M059J (cell line): ENCODE measurements at places on chromosomes 2 and 18. TPM values are rescaled to one million over a fixed set of nuclear protein-coding genes. Genes with fewer than 3 reads are reported as not detected.

The AQP12B gene
- not detected in 2 replicates for total RNA-seq

DNA sequence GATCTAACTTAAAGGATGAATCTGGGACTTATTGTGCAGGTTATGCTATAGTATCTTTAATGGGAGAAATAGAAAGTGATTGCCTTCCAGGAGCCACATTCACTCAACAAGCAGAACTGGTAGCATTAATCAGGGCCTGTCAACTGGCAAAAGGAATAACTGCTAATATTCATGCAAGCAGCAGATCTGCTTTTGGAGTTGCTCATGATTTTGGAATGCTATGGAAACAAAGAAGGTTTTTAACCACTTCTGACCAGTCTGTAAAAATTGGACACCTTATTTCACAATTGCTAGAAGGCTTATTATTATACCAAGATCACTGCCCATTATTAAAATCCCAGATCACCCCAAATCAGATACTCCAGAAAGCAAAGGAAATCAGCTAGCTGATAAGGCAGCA is 200.4 kb downstream of the MREG start:
- DNase-seq, result peak; percentile 57

DNA sequence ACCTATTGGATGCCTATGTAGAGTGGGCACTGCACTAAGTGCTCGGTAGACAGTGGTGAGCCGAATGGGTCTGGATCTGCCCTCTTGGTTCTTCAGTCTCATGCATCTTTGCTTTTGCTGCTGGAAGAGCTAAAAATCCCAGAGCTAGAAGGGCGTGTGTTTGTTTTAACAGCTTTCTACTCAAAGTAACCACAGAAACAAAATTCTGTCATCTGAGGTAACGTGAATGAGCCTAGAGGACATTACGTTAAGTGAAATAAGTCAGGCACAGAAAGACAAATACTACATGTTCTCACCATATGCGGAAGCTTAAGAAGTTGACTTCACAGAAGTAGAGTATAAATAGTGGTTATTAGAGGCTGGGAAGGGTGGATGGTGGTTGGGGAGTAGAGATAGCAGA is 119.8 kb downstream of the PLB1 start:
- DNase-seq, result no peak

The SIX3 gene
- total RNA-seq, result not detected in 2 replicates

GRCh38 chr2:220593526-220593925 is 966.1 kb downstream of the SLC4A3 start:
- DNase-seq, result no peak

- no peak for DNase-seq
These were observed 13.9 kb downstream of the ZAP70 start for GRCh38 chr2:97727296-97727695.

DNA sequence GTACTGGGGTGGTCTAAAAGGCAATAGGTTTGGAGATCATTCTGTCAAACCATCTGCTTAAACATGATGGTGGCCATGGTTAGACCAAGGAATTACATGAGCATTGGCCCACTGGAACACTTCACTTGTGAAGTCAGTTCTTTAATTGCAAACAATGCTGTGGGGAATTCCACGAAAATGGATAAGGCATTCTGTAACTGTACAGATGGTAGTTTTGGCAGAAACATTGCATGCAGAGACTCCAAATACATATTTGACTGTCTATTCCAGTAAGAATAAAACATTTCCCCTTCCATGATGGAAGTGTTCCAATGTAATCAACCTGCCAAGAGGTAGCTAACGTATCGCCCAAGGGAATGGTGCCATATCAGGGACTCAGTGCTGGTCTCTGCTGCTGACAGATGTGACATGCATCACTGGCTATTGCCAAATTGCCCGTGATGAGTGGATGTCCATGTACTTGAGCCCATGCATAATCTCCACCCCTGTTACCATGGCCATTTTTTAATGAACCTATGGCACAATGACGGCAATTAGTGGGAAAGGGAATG is 417.9 kb downstream of the CDH7 start:
- no peak for DNase-seq

The KIF5C gene
- 0.54 and 1.3 TPM in 2 replicates for total RNA-seq

DNA sequence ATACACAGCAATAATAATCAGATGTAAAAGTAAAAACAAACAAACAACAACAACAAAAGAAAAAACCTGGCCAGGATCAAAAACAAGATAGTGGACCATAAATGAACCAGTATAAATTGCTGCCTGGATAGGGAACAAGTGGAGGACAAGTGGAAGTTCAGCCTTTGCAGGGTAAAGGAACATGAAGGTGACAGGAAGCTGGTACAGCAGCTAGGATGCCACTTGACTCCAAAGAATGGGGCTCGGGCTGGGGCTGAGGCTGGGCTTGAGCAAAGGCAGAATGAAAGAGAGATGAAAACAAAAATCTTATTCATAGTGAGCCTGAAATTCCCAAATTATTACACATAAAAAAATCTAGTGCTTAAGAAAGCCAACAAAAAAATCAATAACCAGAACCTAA is 146.5 kb downstream of the CDH2 start:
- DNase-seq, result no peak

DNA sequence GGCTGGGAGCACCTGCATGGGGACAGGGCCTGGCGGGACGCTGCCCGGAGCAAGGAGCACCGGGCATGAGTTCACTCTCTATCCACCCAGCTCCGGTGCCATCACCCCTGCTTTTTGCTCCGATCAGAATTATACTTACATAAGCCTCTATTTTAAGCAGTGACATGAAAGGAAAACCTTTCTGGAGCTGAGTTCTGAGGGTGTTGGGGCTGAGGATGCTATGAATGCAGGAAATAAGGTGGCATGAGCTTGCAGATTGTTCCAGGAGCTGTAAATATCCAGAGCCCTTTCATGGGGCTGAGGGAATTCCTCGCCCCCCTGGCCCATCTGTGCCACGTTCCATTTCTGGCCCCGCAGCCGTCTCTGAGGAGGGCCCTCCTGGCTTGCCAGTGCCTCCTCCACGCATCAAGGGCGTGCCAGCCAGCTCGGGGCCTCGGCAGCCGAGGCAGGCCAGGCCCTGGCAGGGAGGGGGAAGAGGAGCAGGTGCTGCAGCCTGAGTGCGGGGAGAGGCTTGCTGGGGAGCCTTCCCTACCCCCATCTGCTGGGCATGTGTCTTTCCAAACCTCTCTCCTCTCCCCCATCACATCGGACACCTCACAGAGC is 91.7 kb upstream of the MCFD2 start:
- no peak for DNase-seq

- DNase-seq, result no peak
These were observed 31.2 kb upstream of the TBR1 start for GRCh38 chr2:161384864-161385263.

DNA sequence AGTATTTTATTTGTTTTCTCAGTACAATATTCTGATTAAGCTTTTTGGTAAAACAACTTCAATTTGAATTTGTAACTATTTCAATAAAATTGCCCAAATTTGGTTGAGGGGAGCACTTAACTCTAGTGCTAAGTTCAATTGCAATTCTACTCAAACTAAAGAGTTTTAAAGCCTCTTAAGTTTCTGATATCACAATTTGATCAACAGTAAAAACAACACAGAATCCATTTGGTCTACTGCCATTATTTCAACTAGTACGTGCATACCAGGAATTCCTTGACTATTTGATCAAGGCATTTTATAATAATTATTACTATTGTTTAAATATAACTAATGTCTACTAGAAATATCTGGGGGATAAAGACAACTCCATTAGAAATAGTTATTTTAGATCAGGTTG is 150.9 kb downstream of the ROCK1 start:
- DNase-seq, result no peak

DNA sequence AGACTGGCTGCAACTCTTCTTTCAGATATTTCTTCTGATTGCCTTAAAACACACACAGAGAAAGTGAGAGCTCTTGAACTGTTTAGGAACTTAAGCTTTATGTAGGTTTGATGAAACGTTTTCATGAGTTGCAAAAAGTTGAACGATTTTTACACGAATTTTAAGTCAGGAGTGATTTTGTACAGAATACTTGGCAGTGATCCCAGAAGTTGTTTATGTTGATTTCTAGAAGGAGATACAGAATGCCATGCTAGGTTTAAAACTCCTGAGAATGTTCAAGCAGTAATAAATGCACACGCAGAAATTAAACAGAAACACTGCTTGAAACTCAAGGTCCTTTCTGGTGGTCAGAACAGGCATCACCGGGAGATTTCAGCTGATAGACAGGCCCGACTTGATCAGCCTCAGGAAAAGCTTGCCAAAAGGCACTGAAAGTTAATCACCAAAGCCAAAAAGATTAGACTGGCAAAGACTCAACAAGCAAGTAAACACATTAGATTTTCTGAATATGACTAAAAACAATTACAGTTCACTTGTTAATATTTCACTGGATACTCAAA is 123.1 kb downstream of the SOCS6 start:
- peak; percentile 38 for DNase-seq

GRCh38 chr2:156310773-156311172 is 21.7 kb downstream of the NR4A2 start:
- DNase-seq, result no peak

GRCh38 chr18:55422456-55423180 is 165.4 kb downstream of the TCF4 start:
- DNase-seq, result peak; percentile 64

DNA sequence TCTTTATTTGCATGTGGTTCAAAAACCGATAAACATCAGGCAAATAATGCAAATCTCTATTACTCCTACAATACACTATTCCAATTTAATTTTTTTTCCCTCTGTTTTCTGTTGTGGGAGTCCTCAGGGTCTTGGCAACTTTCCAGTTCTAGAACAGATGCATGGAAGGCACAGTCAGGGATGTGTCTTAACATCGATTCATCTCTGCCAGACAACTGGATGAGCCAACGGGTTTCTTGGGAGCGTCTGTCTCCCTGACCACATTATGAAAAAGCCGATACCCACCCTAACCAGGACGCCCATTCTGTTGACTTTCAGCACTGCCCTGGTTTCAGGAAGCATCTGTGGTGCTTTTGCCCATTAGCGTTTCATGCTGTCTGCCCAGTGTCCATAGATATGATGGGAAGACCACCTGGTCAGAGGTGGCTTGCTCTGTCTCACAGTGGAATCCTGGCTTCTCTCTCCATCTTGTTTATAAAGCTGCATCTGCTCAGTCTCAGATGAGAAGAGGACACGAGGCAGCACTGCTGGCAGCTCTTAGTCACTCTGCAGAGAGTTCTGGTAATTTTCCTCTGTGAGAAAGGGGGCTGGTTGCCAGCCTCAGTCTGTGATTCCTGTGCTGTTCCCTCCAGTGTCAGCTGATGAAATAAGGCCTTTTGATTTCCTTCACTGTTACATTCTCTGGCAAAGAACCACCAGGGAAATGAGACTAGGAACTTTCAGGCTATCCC is 57.9 kb upstream of the KCNE4 start:
- peak; percentile 83 for DNase-seq

DNA sequence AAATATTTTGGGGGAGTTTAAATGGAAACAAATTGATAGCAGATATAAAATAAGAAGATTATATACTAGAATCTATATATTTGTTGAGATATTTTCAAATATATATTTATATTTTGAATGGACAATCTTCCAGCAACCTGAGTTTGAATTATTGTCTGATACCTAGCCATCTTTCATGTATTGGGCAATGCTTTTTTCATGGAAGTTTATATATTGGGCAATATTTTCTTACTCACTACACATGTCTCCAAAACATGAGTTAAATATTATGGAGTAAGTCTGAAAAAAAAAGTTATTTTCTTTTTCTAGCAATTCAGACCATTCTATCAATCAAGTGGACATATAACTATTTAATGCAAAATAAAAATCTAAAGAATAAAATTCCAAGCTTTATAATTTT is 295.2 kb downstream of the NYAP2 start:
- DNase-seq, result no peak

DNA sequence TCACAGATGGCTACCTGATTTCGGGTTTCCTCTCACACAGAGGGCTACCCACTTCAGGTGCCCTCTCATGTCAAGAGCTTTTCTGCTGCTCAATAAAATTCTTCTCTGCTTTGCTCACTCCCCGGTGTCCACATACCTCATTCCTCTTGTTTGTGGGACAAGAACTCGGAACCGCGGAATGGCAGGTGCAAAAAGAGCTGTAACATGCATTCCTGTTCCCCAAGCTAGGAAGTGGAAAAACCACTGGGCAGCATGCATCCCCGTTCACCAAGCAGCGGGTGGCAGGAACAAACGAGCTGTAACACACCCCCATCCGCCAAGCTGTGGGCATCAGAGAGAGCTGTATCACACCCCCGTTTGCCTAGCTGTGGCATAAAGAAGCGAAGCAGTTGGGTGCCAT is 27.2 kb upstream of the FRZB start:
- DNase-seq, result no peak

The ZNF385B gene
- 2.4 TPM in 1 of 2 replicates, not detected in the other for total RNA-seq

DNA sequence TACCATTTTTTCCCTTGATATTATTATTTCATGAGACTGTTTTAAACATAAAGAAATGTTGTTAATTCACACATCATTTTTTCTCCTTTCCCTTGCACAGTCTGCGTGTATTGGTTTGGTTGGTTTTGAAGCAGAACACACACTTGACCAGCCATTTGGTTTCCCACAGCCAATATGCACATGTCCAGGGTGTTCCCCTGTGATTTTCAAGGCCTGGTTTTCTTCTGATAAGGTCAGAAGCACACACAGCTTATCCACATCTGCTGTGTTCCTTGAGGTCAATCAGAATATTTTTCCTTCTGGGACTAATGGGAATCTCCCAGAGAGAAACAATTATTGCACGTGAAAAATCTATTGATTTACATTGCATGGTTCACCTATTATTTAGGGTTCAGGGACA is 103.2 kb upstream of the EFEMP1 start:
- no peak for DNase-seq

The SPR gene
- total RNA-seq, result 24.6 and 29.9 TPM in 2 replicates

The TWIST2 gene
- total RNA-seq, result 21.0 and 24.7 TPM in 2 replicates

The CAPN14 gene
- total RNA-seq, result 0.30 and 1.0 TPM in 2 replicates

DNA sequence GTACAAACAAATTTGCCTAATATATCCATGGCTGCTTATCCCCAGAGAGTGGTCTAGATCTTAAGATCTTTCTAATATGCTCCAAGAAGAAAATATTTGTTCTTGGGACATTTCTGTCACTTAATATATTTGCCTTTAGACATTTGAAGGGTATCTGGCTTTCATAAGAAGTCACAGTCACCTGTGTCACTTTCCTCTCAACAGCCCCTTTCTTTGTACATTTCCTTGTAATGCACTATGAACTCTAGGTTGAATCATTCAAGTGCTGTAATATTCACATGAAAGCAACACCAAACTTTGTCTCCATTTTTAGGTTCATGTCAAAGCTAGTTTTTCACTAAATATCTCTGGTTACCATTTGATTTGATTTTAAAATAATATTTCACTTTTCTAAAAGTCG is 41.4 kb upstream of the NABP1 start:
- no peak for DNase-seq

DNA sequence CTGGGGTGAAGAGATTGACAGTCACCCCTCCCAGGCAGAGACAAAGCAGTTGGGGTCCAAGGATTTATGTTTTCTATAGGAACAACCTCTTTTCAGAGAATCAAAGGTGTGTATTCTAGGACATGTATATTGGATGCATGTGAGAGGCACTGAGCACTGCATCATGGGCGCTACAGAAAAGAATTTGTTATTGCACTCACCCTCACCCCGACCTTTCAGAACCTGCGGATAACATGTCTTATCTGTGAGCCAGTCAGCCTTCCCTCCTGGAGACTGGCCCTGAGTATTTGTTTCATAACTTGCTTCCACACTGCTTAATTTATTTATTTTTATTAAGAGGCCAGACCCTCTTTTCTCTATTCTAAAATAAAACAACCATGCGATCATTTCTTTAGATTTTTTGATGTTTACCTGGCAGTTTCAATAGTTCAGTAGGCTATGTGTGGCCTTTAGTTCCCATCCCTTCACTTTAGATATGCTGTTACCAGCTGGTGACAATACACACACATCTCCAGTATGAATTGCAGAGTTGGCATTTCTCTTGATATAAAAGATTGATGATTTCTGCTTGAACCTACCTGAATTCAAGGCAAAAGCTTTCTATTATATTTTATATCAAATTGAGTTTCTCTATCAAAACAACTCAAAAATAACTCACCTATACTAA is 29.8 kb downstream of the FABP1 start:
- no peak for DNase-seq

The SKOR2 gene
- total RNA-seq, result not detected in 2 replicates
